ENCODE measurements at places on chromosomes 2 and 18.

DNA sequence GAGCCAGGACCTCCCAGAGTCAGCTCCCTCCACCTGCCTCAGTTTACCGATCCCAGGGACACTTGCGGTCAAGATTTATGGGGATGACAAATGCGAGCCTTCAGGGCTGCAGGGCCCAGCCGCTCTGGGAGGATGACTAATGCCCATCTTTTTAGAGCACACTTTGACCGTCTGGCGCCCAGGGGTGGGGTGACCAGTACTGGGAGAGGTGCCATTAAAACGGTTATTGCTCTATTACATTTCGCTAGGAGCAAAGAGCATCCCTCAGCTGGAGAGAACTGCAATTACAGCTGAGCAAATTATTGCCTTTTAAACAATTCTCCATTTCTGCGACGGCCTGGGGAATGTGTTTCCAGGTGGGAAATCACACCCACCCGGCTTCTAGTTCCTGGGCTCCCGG lies 42.6 kb upstream of the HPCAL1 start:
- no peak for DNase-seq

DNA sequence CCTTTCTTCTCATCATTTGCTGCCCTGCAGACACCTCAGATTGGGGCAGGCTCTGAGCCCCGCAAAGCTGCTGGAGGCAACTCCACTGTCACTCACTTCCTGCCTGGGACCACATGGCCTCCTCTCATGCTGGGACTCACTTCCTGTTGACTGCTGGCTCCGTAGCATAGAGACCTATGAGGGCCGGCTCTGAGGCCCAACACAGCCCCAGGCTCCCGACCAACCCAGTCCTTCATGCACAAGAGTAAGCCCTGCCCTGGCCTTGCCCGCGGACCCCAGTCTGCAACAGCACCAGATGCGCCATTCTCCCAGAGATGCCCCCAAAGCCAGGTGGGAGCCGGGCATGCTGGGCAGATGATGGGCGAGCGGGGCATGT lies 55.7 kb downstream of the DNMT3A start:
- DNase-seq, result no peak

DNA sequence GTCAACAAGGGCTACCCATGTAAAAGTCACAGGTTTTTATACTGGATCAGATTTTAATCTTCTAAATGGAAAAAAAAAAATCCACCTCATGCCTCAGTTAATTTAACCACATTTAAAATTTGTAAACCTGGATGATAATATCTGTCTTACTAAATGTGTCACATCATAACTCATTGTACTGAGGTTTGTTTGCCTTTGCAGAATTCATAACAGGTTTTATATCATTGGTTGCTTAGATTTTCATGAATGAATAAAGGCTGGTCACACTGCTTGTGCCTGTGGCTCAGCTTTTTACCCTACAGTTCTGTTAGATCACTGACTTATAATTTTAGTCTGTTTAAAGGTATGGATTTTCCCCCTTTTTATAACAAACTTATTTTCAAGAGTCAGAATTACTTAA lies 48.9 kb downstream of the PSMD14 start:
- no peak for DNase-seq

DNA sequence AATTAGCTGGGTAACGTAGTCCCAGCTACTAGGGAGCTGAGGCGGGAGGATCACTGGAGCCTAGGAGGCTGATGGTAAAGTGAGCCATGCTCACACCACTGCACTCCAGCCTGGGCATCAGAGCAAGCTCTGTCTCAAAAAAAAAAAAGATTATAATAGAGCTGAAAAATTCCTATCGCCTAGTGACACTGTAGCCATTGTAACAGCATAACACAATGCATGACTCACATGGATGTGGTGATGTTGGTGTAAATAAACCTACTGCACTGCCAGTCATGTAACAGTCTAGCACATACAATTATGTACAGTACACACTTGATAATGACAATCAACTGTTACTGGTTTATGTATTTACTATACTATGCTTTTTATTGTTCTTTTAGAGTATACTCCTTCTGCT lies 39.6 kb downstream of the MGAT4A start:
- DNase-seq, result no peak

DNA sequence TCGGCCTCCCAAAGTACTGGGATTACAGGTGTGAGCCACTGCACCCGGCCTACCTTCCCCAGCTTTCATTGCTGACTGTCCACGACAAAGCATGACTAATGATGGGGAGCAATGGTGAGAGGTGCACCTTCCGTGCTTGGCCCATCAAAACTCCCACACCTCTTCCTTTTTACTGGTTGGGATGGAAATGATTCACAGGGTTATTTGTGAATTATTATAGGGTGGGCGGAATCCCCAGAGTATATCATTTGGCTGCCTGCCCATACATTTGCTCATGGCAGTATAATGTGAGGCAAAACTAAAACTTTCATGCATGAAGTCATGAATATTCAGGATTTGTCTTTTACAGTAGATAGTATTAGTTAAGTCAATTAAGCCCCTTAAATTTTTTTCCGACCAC lies 334.2 kb upstream of the NETO1 start:
- DNase-seq, result no peak

GRCh38 chr2:240234503-240234951 lies 94.1 kb upstream of the OTOS start:
- no peak for DNase-seq

GRCh38 chr2:226665306-226665831 lies 134.3 kb downstream of the IRS1 start:
- no peak for DNase-seq

GRCh38 chr2:144358979-144359541 lies 160.9 kb downstream of the ZEB2 start:
- peak; percentile 44 for DNase-seq

DNA sequence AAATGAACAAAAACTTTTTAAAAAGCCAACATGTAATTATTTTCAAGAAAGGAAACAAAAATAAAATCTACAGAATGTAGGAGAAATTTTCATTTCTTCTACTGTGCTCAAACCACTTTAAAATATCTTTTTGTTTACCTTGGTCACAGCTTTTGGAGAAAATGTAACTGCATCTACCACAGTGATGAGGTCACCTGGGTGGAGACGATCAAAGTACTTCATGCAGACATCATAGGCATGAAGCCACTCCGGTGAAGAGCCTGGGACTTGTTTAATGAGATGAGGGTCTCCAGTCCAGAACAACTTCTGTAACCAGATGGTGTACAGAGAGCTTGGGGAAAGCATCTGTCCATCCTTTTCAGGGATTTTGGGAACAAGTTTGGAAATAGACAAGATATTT lies 285.8 kb downstream of the NBAS start:
- no peak for DNase-seq

DNA sequence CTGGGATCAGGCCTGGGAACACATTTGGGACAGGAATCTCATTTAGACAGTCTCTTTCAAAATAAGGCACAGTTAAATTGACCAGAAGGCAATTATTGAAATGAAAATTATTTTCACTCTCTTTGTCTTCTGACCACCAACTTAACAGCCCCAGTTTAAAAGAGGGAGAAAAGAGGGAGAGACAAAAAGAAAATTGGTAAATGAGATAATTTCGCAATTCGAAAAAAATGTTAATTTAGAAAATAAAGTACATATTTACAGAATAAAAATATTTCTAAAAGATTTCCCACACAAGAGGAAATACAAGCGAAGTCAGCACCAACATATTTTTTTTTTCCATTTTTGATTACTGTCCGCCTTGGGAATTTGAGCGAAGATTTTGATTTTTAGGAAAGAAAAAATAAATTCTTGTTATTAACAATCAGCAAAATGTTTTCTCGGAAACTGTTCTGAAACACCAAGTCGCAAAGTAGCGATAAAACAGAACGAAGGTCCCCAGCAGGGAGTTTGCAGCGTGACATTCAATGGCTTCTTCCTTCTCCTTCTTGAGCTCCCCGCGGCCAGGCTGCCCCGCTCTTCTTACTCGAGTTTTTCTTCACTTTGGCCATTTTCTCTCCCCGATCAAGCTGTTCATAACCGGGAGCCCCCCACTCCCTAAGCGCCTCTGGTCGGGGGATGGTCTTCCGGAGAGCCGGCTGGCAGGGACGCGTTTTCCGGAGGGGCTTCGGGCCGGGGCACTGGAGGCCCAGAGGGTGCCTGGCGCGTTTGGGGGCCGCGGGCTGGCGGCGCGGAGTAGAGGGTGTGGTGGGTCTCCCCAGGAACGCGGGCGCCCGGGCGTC lies 5.0 kb downstream of the SP9 start:
- no peak for DNase-seq

DNA sequence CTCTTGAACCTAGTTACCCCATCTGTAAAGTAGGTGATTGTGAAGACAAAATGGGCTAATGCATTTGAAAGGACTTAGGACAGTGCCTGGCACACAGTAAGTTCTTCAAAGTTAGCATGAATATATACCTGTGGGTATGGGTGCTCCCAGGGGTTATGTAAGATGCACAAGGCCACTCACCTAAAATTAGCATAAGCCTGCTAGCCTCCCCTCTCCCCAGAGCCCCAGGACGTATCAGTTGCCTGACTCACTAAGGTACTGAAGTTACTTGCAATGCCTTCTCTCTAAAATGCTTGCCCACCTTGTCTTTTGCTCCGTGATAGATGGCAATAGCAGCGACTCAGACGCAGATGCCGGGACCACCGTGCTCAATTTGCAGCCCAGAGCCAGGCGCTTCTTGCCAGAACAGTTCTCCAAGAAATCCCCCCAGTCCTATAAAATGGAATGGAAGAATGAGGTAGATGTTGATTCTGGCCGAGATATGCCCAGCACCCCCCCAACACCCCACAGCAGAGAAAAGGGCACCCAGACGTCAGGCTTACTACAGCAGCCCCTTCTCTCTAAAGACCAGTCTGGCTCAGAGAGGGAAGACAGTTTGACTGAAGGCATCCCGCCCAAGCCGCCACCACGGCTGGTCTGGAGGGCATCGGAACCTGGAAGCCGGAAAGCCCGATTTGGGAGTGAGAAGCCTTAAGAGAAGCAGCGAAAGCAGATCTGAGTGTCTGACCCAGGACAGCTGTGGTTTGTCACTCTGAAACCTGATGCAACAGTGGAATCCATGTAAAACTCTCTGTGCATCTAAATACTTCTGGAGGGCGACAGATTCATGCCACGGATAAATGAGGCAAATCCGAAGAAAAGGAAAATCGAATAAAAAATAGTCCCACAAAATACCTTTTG lies 53.8 kb upstream of the TMEM182 start:
- DNase-seq, result no peak

DNA sequence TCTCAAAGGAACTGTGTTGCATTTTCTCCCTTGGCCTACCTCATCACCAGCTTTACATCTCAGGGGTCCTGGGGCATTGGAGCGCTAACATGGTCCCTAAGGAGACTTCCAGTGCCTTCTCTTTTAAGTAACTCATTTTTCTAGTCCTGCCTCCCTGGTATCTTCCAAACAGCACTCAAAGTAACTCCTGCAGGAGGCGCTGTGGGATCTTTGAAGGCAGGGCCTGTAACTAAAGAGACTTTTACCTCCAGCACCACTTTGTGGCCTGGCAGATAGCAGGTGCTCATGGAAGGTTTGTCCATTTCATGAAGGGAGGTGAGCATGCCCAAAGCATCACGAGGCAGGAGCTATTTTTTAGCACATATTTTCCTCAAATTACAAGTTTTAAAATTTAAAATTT lies 411.0 kb upstream of the GYPC start:
- DNase-seq, result no peak

DNA sequence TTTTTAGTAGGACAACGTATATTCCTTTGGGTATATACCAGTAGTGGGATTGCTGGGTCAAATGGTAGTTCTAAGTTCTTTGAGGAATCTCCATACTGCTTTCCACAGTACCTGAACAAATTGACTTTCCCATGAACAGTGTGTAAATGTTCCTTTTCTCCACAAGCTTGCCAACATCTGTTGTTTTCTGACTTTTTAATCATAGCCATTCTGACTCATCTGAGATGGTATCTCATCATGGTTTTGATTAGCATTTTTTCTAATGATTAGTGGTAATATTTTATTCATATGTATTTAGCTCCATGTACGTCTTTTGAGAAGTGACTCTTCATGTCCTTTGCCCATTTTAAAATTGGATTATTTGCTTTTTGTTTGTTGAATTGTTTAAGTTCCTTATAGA lies 58.4 kb upstream of the CERS6 start:
- no peak for DNase-seq

- DNase-seq, result peak; percentile 50
Measured at GRCh38 chr18:44895176-44895798, 214.6 kb downstream of the SETBP1 start.

- DNase-seq, result no peak
Measured at GRCh38 chr2:2577407-2577831, 246.3 kb upstream of the MYT1L start.

GRCh38 chr18:58192519-58192918 lies 148.5 kb downstream of the NEDD4L start:
- no peak for DNase-seq

- peak; percentile 65 for DNase-seq
Measured at GRCh38 chr2:191637182-191638078, 40.5 kb upstream of the NABP1 start.

GRCh38 chr2:119005051-119005450 lies 63.1 kb downstream of the MARCO start:
- DNase-seq, result no peak

DNA sequence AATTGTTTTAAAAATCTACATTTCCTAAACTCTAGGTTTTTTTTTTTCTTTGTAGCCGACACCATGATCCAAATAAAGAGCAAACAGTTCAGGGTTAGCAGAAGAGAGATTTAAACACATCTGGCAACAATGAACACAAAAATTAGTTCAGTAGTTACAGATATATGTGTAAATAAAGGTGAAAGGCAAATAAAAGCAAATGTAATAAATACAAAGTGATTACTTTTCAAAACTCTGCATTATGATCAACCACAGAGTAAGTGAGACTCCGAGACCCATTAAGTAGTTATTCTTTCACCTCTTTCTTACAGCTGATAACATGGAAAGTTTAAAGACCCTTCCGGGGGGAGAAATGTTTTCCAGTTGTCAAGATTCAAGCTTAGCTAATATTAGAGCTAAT lies 716 bp downstream of the CALCRL start:
- no peak for DNase-seq

- DNase-seq, result no peak
Measured at GRCh38 chr2:98524168-98524567, 79.5 kb downstream of the INPP4A start.

DNA sequence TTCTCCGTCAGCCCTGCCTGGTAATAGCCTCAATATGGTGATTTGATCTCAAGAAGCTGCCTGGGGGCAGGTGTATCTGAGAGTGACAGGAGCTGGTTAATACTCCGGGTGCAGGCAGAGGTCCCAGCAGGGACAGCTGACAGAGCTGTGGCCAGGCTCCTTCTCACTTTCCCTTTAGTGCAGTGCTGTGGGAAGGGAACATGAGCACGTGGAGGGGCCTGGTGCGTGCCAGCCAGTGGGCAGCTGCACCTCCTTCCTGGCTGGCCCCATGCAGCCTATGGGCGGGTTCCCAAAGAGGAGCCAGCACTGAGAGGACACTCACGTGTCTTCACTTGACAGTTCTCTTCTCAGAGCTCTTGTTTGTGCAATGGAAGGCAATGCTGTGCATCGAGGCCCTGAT lies 9.1 kb downstream of the CNNM4 start:
- peak; percentile 46 for DNase-seq

Data from fibroblast of gingiva (primary cell).